ENCODE measurements at places on chromosomes 4 and X. TPM values are rescaled to one million over a fixed set of nuclear protein-coding genes. Genes with fewer than 3 reads are reported as not detected.

DNA sequence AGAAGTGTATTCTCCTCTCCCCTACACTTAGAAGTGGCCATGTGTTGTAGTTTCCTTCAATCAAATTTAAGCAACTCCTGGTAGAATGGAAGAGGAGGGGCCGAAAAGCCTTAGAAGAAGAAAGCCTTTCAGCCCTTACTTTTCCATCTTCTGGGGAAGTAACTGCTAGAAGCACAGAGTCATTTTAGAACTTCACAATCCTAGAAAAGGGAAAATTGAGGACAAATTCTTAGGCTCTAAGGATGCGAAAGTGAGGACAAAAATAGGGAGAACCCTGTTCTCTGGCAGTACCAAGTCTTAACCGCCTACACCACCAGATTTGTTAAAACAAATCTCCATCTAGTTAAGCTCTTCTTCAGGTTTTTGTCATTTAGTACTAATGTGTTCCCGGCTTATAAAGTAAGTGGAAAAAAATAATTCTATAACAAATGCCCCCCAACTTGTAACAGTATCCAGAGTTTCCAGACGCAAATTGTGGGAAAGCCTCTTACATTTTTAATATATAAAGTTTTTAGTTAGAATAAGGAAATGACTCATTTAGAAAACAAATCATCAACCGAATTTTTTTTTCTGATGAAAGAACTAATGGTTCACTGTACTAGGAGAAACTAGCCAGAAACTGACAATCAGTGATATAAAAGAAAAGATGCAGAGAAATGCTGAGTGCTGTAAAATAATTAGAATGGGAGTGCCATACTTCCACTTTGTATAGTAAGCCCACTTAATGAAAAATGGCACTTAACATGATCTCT lies 76.0 kb downstream of the ARAP2 start:
- DNase-seq = no peak

DNA sequence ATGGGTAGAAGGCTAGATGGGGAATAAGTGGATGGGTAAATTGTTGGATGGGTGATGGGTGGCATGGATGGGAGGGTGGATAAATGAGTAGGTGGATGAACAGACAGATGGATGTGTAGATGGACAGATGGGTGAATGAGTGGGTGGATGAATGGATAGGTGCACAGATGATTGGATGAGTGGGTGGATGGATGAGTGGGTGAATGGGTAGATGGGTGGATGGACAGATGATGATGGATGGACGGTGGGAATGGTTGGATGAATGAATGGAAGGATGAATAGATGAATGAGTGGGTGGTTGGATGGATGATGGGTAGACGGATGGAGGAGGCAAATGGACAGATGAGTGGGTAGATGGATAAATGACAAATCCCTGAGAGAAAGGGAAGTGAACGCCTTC lies 68.3 kb downstream of the EVC2 start:
- DNase-seq = no peak

The AREG gene
- not detected for total RNA-seq

The RGN gene
- total RNA-seq = 4.4 TPM

GRCh38 chrX:86946569-86946968 lies 571.0 kb upstream of the KLHL4 start:
- no peak for DNase-seq

- no peak for DNase-seq
Measured at GRCh38 chr4:56870946-56871345, 36.8 kb upstream of the REST start.

DNA sequence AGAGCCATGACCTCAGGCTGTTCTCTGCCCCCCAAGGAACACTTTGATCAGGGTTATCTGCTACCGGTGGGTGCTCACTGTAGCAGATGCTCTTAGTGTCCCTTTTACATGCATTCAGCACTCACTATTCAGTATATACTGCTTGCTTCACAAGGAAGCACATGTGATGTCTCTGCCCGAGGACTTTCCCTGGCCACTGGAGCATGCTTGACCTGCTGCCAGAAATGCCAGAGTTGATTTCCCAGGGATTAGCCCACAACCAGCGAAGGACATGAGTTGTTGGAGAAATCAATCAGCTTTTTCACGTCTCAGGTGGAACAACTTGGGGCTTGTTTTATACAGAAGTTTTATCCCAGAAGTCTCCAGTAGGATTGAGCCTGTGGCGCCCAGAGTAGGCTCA lies 51.2 kb upstream of the RPS6KA3 start:
- no peak for DNase-seq

- DNase-seq = no peak
Measured at GRCh38 chr4:121551881-121552280, 144.9 kb downstream of the ANXA5 start.

The STAP1 gene
- total RNA-seq = 0.23 TPM

- no peak for DNase-seq
Measured at GRCh38 chr4:2937986-2938385, 25.2 kb downstream of the NOP14 start.

The KANTR gene
- 3.4 TPM for total RNA-seq

The ATP8A1 gene
- total RNA-seq = 26.5 TPM

DNA sequence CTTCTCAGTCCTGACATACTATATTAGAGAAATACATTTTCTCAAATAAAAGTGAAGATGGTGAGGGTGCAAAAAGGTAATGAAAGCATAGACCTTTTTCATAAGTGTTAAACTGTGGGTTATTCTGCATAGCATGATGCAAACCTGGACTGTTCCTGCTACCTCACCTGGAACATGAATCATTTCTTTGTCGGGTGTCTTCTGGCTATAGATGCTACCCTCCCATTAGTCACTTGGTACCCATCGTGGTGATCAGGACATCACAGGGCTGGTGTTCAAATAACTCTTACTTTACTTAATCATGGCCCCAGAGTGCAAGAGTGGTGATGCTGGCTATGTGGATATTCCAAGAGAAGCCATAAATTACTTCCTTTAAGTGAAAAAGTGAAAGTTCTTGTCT lies 264.7 kb upstream of the AGA start:
- DNase-seq = no peak

- DNase-seq = no peak
Measured at GRCh38 chr4:100823066-100823992, 305.5 kb upstream of the EMCN start.

- no peak for DNase-seq
Measured at GRCh38 chr4:184014301-184014700, 109.2 kb downstream of the STOX2 start.

DNA sequence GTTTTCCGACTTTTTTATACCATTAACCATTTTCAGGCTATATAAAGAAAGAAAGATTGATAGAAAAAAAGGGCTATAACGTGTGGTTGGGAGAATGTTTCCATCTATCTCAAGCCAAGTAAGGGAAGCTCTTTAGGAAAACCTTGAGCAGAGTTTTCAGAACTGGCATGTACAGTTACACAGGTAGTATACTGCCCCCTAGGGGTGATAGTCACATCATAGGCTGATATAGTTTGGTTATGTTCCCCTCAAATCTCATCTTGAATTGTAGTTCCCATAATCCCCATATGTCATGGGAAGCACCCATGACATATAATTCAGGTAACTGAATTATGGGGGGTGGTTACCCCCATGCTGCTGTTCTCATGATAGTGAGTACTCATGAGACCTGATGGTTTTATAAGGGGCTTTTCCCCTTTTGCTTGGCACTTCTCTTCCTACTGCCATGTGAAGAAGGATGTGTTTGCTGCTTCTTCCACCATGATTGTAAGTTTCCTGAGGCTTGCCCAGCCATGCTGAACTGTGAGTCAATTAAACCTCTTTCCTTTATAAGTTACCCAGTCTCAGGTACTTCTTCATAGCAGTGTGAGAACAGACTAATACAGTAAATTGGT lies 186.8 kb downstream of the TMA16 start:
- DNase-seq = no peak

The NEUROG2 gene
- not detected for total RNA-seq

DNA sequence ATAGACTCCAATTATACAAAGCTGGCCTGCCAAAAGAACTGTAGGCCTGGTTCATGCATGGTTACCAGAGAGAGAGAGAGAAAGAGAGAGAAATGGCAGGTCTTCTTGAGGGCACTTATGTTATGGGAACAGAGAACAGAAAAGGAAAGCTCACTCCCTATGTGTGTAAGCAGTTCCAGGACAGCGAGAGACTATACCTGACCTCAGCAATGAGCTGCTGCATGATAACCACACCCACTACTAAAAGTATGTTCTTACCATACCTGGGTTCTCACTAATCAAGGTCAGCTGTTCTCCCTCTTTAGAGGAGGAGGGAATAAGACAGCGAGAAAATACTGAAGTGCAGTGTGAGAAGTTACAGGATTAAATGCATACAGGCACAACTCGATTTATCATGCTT lies 583.3 kb downstream of the GBA3 start:
- DNase-seq = no peak

DNA sequence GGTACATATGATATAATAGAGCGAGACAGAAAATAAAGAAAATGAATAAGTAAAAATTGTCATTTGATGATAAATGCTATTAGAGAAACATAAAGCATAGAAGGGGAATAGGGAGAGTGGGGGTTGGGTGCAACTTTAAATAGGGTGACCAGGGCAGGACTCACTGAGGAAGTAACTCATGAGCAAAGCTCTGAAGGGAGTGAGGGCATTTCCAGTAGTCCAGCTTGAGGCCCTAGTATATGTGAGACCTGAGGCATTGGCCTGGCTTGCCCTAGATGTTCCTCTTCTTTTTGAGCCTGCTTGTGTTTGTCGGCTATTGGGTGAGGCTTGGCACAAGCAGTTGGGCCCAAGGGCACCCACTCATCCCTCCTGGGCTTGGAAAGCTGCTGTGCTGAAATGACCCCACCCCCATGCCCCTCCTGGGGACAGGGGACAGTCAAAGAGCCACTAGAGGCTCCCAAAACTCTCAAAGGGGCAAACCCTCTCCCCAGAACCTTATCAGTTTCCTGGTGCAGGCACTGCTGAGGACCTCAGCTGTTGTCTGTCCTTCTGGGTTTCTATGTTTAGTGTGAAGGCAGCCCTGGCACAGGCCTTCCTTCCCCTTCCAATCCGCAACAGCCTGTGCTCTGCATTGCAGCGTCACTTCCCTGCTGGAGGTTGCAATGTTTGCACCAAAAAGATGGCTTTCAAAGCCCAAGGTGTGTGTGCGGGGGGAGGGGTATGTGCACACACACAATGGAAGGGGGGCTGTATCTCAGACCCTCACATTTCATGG lies 40.1 kb downstream of the APLN start:
- DNase-seq = no peak

GRCh38 chr4:77007358-77008230 lies 58.0 kb downstream of the SEPTIN11 start:
- no peak for DNase-seq

DNA sequence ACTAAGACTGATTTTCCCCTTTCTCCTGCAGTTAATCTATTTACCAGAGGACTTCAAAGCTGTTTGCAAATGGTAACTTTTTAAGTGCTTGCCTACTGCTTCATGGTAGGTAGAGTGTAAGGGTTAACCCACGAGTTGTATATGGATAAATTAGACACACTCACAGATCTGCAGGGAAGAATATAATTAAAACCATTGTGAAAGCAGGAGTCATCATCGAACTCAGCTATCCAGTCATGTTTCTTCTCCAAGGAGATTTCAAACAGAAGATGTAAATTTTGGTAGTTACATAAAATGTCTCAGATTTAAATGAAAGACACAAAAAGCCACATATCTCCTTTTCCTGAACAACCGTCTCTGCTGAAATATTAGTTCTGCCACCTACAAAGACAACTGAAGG lies 549 bp upstream of the XG start:
- DNase-seq = no peak

- no peak for DNase-seq
Measured at GRCh38 chr4:137558951-137559350, 26.7 kb upstream of the PCDH18 start.

The NR3C2 gene
- 17.3 TPM for total RNA-seq

The ABCG2 gene
- 0.19 TPM for total RNA-seq

DNA sequence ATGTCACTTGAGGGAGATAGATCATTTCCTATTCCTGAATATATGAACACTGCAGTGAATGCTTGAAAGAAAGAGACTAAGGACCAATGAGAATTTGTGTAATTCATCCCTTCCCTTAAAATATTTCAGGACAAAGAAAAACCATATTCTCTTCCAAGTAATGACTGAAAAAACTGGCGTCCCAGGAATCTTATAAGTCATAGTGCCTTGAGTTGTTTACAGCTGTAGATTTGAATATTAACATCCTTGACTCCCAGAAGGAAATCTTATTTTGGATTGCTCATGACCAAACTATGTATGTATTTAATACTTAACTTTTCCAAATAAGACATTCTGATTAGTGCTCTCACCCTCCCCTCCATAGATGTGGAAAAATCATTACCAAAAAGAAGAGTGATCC lies 55.5 kb downstream of the CLDN22 start:
- no peak for DNase-seq

DNA sequence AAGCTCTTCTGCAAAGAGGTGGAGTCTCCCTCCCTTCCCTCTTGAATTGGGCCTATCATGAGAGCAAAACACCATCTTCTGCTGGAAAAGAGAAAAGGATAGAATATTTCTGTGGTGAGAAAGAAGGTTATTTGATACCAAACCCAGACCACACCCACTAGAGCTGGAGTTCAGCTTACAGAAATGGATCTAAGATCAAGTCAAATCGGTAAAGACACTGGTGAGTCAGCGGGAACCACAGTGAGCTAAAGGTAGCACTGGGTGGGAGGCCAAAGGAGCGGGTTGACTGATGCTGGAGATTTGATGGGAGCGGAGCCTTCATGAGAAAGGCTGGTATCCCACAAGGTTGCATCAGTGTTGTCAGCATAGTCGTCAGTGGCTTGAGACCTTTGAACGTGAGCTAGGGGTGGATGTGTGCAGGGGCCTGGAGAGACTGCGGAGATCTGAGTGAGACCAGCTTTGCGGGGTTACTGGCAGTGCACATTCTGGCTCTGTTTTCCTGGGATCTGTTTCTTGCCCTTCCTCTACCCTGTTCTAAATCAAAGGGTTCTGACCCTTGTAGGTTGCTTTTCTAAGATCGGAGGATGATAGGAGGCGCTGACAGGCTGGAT lies 106.4 kb upstream of the SCOC start:
- no peak for DNase-seq

The CSAG2 gene
- total RNA-seq = not detected

The MTTP gene
- total RNA-seq = 0.25 TPM

DNA sequence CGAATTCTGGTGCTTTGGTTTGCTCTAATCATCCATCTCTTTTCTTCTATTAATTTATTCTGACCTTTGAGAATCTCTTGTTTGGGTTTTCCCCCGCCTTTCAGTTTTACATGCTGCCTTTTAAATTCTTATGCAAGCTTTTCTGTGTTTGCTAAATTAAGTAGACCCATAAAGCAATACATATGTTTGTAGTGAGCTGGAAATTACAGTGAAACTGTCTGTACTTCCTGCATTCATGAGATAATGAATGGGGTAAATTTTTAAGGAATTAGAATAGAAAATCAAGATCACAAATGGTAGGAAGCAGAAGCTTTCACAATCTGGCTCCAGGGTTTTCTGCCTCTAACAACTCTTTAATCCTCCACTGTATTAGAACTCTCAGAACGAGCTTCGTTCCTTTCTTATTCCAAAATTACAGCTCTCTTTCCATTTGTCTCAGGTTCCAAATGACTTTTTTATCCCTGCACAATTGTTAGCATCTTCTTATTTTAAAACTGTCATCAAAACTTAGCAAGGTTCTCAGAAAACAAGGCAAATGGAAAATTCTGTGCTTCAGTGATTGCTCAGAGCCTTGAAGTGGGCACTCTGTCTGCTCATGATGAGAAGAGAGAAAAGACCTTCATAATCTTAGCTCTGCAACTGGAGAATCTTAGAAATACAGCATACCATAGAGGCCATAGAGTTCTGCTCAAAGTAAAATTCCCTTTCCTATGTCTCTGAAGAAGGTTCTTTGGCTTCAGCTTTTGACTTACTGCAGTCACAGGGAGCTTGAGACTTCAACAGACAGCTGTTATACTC lies 108.2 kb downstream of the EGF start:
- no peak for DNase-seq

- DNase-seq = peak; percentile 70
Measured at GRCh38 chr4:76950052-76950955, 752 bp downstream of the SEPTIN11 start.
